ENCODE measurements at places on chromosomes 2 and 18. TPM values are rescaled to one million over a fixed set of nuclear protein-coding genes. Genes with fewer than 3 reads are reported as not detected.

DNA sequence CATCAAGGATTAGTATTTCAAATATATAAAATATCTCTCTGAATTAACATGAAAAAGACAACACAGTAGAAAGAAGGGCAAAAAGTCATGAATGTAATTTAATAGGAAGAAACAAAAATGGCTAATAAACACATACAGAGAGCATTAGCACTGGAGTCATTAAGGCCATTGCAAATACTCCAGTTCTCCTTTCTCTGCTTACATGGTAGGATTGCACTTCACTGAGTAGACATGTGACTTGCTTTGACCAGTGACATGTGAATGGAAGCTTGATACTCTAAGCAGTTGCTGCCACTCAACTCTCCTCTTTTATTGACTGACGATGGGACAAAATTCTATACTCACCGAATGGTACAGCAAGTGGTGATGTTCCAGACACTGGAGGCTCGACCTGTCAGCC is 153.9 kb upstream of the LGALSL start:
- DNase-seq, result no peak

Gene GAREM2
- total RNA-seq, result 9.2 TPM

Gene CTAGE1
- not detected for total RNA-seq

DNA sequence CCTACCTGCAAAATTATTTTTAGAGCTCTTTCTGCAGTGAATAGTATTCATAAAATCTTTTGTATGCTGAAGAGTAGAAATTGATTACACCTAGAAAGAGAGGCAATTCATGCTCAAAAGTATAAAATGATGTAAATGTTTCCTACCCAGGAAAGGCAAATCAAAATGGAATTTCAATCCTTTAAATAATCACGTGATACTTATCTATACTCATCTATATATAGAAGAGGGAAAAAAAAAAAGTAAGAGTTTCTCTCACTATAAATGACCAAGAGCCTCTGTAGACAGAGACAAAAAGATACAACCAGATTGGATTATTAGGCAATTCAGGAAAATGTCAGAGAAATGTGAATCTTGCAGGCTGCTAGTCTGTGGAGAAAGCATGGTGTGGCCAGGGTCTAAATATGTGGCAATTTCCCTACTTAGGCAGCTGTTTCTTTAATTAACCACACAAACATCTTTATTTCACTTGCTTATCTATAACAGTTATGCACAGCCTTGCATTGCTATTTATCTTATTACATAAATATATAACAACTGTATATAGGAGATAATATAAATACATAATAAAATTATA is 39.5 kb downstream of the METTL8 start:
- no peak for DNase-seq

Gene ABCB11
- 0.48 TPM for total RNA-seq

DNA sequence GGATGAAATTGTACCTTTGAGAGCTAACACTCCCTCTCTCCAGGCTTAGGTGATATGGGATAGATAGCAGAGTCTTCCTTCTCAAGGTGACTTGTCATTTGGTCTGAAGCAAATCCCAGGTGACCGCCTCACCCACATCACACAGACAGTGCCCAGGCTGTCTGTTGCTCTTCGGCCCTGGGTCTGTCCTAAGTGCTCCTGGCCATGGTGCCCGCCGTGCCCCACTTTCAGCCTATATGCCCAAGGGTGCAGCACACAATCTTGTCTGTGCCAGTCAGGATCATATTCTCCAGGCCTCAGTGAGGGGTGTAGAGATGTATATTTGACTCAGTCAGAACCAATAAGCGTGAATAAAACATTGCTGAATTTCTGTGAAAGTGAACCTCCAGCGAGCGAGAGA is 326.8 kb downstream of the DYSF start:
- DNase-seq, result no peak
